ENCODE measurements at places on chromosomes 4 and X.

DNA sequence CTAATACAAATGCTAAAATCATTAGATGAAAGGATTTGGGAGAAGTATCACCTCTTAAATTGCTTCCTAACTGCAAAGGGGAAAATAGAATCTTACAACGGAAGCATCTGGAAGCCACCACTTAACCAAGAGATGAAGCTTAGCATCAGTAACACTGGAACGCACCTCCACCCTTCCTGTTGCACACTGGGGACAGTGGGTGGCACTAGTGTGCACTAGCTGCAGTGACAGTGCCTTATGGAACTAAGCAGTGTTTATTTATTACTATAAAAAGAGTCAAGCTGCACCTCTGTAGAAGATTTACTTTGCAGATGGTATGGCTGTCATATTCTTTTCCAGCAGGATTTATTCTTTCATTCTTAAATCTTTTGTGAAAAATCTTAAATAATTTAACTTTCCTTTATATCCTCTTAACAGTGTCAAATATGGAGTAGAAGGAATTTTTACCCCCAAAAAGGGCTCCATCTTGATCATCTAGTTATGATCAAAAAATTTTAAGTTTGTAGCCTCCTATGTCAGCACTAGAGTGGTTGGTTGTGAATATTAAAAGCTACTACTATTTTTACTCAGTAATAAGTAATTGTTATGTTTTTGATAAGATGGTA lies 76.7 kb downstream of the SCD5 start:
- no peak overlapping the region for H3K4me3 ChIP-seq
- H3K27ac ChIP-seq, result no peak overlapping the region

DNA sequence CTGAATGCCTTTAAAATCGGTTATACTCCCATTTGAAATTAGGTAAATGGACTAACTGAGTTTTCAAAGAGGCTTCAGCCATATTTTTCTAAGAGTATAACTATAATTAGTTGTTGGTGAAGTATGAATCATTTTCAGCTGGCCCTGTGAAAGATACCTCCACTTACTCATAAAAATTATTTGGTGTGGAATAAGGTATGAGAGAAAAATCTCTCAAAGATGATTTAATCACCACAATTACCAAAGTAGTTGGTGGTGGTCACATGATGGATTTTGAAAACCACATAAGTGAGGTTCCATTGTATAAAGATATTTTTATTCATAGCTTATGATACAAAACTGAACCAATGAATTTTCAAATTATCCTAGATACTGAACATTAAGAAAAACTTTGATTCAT lies 9.0 kb upstream of the KLHL2 start:
- no peak overlapping the region for H3K27ac ChIP-seq
- H3K4me1 ChIP-seq, result no peaks in the 10 kb centered on the region
- no peaks in the 10 kb centered on the region for H3K27me3 ChIP-seq
- H3K4me3 ChIP-seq, result no peak overlapping the region

DNA sequence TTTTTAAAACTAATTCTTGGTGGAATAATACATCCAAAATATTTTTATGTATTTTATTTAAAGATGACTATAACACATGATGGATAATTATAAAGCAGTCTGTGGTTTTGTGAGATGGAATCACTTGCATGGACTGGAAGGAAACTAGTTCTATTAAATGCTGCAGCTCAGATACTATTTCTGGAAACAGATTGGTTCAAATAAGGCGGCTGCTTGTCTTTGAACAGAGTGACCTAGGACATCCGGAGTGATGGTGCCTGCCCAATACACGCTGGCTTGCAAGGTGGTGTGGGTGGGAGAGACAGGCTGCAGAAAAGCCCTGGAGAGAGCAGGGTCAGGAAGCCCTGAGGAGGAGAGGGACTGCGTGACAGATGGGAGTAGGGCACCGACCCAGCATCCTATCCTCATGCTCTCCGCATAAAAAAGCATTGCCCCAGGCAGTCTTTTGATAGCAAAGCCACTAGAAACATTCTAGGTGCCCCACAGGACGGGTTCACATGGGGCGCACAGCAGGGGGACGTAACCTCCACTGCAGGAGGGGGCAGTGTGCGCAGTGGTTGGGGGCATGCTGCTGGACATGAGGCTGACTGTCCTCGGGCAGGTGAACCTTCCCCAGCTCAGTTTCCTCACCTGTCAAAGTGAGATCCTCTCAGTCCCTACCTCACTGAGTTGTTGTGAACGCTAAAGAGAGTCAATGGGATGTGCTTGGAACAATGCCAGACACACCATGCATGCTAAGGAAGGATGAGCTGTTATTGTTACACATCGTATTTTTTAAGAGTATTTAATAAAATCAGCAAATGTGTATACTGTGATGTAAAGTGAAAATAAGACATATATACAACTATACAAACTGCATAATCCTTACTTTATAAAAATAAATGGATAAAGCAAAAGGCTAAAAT lies 71.3 kb downstream of the EVC2 start:
- peaks cover 19% of the 10 kb centered on the region for H3K36me3 ChIP-seq
- no peaks in the 10 kb centered on the region for H3K27me3 ChIP-seq
- H3K4me3 ChIP-seq, result no peak overlapping the region
- H3K27ac ChIP-seq, result no peak overlapping the region

DNA sequence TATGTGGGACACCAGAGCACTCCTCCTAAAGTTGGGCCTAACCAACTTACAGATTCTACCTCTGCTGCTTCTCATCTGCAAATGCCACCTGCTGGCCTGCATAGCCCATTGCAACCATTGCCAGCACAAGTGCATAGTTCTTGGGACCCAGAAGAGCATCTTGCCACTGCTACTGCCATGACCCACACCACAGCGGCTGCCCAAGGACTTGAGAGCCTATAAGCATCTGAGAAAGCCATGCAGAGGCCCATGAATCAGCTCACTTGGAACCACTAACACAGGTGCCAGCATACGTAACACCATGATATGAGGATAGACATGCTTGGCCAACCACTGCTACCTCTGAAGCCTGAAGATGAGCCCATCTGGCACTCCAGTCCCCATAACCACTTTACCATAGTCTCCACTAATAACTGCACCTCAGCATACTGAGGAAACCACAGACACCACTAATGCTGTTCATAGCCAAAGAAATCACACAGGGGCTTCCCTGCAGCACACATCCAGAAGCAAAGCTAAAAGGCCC lies 258.1 kb upstream of the AGTR2 start:
- no peak overlapping the region for H3K4me3 ChIP-seq
- H3K27ac ChIP-seq, result no peak overlapping the region
- DNase-seq, result no peak
- H3K36me3 ChIP-seq, result no peaks in the 10 kb centered on the region

- peaks cover 7% of the 10 kb centered on the region for H3K4me1 ChIP-seq
- no peaks in the 10 kb centered on the region for H3K36me3 ChIP-seq
- peaks cover 25% of the 10 kb centered on the region for H3K27me3 ChIP-seq
- H3K4me3 ChIP-seq, result peak overlapping the region; percentile 51
- no peak overlapping the region for H3K27ac ChIP-seq
- DNase-seq, result peak; percentile 43
These were observed 1.1 kb downstream of the AFF2 start for GRCh38 chrX:148501386-148502066.

All from lower lobe of right lung (tissue), 2 donors.